ENCODE measurements at places on chromosomes 6 and 20.

- DNase-seq = no peak
These were observed 73.7 kb downstream of the GMDS start for GRCh38 chr6:2171728-2172127.

DNA sequence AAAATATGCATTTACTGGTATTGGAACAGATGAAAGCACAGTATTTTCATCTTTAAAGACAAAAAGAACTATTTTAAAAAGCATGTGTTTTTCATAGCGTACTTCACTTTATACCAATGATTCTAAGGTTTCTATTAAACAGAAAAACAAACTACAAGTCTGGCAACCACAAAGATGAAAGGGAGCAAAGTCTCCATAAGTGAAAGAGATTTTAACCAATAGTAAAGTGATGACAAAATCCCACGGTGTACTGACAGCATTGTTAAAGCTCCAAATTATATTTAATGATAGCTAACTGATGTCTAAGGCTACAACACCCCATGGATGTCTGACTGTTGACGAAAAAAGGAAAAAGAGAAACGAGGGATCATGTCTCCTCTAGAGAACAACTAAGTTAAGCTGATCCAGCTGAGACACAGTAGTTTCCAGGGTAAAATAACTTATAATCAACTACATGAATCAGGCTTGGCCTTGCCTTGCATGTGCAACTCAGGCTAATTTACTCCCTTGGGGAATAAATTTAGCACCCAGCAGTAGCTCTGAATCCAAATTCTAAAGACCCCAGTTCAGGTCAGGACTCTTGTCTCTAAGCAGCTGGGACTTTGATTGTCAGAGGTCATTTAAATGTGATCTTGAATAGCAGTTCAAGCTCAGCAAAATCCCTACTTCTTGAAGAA is 56.0 kb upstream of the TAB2 start:
- no peak for DNase-seq

- no peak for DNase-seq
These were observed 11.8 kb upstream of the SNRPC start for GRCh38 chr6:34745277-34746103.

- DNase-seq = no peak
These were observed 114.0 kb upstream of the FOXO3 start for GRCh38 chr6:108446629-108447150.

DNA sequence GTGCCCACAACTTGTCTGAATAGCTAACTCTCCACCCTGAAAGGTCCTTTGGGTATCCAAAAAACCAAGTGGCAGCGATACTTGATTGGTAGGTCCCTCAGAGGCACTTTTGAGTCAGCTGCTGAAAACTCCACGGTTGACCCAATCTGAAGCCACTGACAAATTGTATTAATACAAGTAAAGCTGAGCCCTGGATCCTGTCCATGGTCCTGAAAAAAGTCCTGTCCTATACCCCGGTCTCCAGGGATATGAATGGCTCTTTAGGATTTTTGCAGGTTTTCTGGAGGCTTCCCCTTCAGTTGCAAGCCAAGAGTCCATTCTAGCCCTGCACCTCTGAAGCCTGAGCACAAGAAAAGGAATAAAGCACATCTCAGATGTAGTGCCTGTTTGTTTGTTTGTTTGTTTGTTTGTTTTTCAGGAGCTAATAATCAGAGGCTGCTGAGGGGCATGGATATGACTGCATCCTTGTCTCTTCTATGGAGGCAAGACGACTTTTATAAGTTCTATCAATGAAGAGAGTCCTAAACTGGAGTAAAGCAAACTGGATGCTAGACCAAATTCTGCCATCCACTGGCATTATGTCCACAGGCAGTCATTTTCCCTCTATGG is 1.7 kb upstream of the SLC12A5 start:
- DNase-seq = no peak

GRCh38 chr6:138507977-138508675 is 8.8 kb upstream of the NHSL1 start:
- no peak for DNase-seq

DNA sequence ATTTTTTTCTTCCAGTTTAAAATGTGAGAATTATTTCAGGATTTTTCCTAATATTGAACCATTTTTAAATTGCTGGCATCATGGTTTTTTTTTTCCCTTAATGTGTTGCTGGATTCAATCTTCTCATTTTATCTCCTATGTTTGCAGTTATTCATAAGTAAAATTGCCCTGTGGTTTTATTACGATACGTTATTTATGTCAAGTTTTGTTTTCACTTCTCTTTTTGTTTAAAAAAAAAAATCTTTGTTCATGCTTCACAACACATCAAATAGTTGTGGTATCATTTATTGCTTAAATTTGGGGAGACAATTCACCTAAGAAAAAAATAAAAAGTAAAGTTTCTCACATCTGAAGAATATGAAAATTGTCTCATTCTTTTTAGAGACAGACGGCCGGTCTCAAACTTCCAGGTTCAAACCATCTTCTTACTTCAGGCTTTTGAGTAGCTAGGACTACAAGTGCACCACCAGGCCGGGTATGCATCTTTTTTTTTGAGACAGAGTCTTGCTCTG is 239.3 kb upstream of the ID4 start:
- no peak for DNase-seq

- no peak for DNase-seq
These were observed 21.8 kb downstream of the SAMHD1 start for GRCh38 chr20:36929691-36930090.

DNA sequence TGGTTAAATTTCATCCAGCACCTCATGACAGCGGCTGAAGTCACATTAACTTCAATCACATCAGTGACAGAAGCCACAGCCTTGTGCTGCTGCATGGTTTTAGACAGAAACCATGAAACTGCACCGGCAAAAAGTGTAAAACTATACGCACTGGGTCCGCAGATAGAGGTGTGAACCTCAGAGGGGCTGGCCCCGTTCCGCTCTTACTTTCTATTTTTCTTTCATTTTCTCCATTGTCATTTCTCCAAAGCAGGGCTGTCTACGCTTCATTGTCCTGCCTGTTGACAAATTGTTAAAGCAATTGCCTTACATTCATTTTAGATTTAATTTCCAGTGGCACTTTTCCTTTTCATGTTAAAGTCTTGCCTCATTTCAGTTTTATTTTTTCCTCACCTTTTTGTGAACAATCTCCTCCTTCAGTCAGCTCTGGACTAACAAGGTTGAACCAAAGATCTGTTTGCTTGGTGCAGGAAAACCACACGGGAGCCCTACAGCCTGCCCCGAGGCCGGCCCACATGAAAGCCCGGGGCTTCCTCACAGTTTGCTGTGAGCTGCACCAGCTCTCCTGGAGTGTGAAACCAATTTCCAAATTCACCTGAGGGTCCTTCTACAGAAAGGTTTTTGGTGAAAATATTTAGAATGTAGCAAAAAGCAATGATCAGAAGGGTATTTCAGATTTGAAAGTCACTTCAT is 63.7 kb downstream of the PRR18 start:
- DNase-seq = no peak

- no peak for DNase-seq
These were observed 37.2 kb downstream of the EDN1 start for GRCh38 chr6:12327391-12327790.

DNA sequence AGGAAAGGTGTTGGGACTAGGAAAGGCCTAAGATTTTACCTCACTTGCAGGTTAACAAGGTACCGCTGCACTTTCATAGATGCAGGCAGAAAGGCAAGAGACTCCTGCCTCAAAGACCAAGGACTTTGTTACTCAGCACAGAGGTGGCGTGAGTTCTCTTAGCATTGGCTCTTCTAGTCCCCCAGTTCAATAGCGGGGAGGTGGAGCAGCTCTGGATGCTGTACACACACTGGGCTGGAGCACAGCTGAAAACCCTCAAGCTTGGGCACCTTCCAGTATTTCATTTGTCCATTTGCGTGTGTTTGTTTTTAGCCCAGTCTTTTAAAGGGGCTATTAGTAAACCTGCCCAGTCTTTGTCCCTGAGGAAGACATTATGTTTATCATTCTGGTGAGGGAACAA is 345.2 kb downstream of the FARS2 start:
- no peak for DNase-seq

GRCh38 chr20:59645761-59646171 is 41.4 kb downstream of the PHACTR3 start:
- DNase-seq = no peak

GRCh38 chr6:26057899-26058298 is 29.3 kb upstream of the HFE start:
- no peak for DNase-seq

DNA sequence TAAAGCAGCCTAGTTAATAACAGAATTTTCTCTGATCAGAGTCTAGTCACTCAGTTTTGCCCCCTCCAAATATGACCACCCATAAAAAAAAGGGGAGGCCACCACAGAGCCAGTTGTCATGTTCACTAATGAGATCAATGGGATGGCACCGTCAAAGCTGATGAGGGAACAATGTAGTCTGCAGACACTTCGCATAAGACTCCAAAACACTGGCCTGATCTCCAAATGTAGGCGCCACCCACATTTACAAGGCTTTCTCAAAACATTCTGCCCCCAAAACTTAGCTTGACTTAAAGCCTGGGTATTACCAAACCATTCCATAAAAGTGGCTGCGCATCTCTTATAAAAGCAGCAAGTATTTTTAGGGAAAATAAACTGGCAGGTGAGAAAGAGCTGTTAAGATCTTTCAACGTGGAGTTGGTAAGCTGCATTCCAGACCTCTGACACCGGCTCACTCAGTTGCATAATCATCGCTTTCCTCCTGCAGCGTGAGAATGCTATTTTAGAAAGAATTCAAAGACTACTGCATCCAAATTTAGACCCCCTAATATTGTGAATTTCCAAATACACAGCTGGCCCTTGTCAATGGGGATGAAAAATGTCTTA is 59.3 kb downstream of the TBC1D7 start:
- no peak for DNase-seq

GRCh38 chr20:7470912-7471311 is 469.3 kb downstream of the HAO1 start:
- no peak for DNase-seq

DNA sequence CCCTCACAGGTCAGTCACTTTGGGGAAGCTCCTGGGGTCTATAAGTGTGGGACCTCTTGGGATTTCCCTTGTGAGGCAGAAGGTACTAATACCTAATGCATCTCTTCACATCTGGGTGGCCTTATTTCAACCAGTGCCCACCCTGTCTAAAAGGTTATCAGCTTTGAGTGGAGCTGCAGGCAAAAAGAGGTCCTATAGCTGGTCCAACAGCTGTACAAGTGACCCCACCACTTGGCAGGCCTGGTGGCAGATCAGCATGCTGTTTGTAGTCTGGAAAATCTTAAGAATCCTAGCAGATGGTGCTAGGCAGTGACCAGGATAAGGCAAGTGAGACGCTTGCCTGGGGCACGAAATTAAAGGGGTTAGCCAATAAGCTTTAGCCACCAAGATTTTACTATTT is 51.6 kb upstream of the GTSF1L start:
- no peak for DNase-seq

DNA sequence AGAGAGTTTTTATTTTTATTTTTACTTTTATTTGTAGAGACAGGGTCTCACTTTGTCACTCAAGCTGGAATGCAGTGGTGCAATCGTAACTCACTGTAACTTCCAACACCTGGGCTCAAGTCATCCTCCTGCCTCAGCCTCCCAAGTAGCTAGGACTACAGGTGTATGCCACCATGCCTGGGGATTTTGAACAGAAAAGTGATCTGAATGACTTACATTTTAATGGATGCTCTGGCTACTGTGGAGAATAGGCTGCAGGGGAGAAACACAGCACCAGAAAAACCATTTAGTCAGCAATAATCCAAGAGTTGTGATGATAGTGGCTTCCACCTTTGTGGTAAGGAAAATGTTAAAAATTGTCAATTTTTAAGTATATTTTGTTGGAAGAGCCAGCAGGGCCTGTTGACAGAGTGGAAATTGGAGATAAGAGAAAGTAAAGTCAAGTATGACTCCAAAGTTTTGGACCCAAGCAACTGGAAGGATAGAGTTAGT is 106.0 kb upstream of the LOC128125822 start:
- DNase-seq = no peak

DNA sequence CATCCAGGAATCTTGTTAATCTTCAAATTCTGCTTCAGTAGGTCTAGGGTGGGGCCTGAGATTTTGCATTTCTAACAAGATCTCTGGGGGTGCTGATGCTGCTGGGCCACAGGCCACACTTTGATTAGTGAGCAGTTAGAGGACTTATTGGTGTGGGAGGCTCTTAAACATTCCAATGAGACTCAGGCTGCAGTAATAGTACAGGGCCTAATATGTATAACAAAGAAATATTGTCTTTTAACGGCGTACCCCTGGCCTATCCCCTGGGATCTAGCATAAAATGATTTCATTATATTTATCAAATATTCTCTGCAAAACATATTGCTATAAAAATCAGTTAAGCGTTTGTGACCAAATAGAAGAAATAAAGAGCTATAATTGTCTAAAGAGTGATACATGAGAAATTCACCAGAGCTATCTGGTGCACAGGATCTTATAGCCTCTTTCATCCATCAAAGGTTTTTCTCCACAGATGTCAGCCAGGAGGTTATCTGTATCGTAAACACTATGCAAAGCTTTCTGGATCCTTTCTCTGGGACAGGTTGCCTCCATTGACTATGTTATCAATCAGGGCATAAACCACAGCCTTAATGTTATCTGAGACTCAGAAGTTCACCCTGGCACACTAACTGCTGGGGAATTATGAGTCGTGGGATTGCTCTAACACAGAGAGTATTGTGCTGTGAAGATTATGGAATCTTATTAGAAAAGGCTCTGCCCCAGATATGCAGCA is 488.5 kb upstream of the MAP3K7 start:
- no peak for DNase-seq

DNA sequence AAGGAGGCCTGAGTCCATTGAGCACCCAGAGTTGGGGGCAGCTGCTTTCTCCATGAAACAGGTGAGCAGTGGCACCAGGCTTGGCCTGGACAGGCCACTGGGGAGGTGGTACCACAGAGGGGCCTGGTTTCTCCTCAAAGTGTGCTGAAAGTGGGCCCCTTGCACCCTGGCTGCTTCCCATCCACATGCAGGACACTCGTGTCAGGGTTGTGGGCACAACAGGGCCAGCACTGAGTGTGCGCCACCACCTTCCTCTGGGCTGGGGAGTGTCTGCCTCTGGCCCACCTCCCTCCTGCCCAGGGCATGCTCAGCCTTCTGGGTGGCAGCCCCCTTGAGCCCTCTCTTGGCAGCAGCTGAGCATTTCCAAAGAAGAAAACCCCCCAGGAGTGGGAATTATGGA is 5.2 kb upstream of the SLC22A1 start:
- no peak for DNase-seq

GRCh38 chr6:62492192-62492822 is 206.3 kb upstream of the KHDRBS2 start:
- no peak for DNase-seq

DNA sequence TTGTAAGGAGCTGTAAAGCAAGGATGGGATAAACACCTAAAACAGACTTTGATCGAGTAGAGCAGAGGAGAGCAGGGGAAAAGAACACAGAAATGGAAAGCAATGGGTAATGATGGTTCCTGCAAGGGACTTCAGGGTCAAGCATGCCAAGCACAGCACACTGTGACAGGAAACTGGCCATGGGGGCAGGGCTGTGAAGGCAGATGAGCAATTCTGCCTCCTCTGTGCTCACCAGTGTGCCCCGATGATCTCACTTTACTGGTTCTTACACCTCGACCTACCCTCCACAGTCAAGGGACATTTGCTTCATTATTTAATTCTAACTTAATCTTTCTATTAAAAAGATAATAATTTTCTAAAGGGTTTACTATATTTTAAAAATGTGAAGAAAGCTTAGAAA is 21.6 kb upstream of the MYB start:
- no peak for DNase-seq

All from NCI-H1694 treated with DMSO at 0.1 percent for 48 hours (cell line).